ENCODE measurements at places on chromosomes 1 and 21. TPM values are rescaled to one million over a fixed set of nuclear protein-coding genes. Genes with fewer than 3 reads are reported as not detected.

The HSPB7 gene
- 413 TPM for total RNA-seq

The MED8 gene
- total RNA-seq = 36.6 TPM

The C8B gene
- not detected for total RNA-seq

The CFHR3 gene
- total RNA-seq = 0.32 TPM

The UQCRHL gene
- 0.24 TPM for total RNA-seq

The KDF1 gene
- total RNA-seq = 2.0 TPM

DNA sequence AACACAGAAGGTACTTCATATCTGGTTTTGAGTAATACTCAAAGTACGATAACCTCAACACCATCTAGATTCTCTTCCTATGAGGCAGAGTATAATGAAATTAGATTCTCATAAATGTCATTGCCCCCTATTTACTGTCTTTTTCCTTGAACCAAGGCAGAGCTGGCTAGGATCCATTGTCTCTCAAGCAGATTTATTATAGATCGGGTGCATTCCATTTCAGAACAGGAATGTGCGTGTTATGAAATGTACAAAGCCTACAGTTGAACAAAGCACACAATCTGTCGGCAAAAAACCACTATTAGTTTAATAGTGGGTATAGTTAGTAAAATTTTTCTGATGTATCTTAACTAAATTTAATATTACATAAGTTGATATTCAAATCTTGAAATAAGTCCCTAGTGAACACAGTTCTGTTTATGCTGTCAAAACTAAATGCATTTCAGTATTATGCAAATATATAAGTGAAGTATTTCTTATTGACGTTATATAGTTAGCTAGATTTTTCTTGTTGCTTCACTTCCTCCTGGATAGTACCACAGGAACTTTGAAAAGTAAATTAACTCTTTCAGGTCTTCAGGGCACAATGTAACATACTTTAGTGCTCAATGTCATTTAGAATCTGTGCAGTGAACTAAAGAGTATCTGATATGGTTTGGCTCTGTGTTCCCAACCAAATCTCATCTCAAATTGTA lies 92.1 kb downstream of the DDAH1 start:
- no peaks in the 10 kb centered on the region for H3K36me3 ChIP-seq
- DNase-seq = peak; percentile 52
- peaks cover 27% of the 10 kb centered on the region for H3K4me1 ChIP-seq
- peak overlapping the region; percentile 18 for H3K27ac ChIP-seq
- no peaks in the 10 kb centered on the region for H3K27me3 ChIP-seq

DNA sequence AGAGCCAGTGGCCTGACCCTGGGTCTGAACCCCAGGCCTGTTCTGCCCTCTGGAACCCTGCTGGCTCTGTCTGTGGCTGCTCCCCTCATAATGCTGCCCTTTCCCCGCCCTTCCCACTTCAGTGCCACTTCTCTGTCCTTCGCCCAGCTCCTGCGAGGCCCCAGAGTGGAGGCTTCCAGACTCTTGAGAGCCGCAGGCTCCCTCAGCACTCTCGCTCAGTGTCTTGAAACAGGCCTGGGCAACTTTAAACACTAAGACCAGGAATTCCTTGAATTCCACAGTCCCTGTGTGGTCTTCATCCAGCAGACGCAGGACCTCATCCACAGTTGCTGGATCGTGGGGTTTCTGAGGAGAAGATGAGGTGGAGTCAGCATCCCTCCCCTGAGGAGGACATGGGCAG lies 3.5 kb downstream of the CRNN start:
- H3K36me3 ChIP-seq = no peaks in the 10 kb centered on the region
- H3K27ac ChIP-seq = no peak overlapping the region
- H3K4me1 ChIP-seq = no peaks in the 10 kb centered on the region
- DNase-seq = no peak
- no peak overlapping the region for H3K4me3 ChIP-seq
- H3K27me3 ChIP-seq = no peaks in the 10 kb centered on the region

GRCh38 chr1:99738858-99739465 lies 27.5 kb downstream of the FRRS1 start:
- no peak for DNase-seq
- H3K4me1 ChIP-seq = no peaks in the 10 kb centered on the region
- no peaks in the 10 kb centered on the region for H3K27me3 ChIP-seq
- no peak overlapping the region for H3K4me3 ChIP-seq
- H3K36me3 ChIP-seq = peaks cover 8% of the 10 kb centered on the region

GRCh38 chr1:48777219-48777895 lies 666 bp upstream of the BEND5 start:
- no peaks in the 10 kb centered on the region for H3K27me3 ChIP-seq
- H3K27ac ChIP-seq = no peak overlapping the region
- H3K4me1 ChIP-seq = peaks cover 8% of the 10 kb centered on the region

GRCh38 chr1:58773406-58773840 lies 10.4 kb downstream of the JUN start:
- H3K27ac ChIP-seq = no peak overlapping the region
- DNase-seq = no peak
- no peaks in the 10 kb centered on the region for H3K4me1 ChIP-seq
- no peaks in the 10 kb centered on the region for H3K27me3 ChIP-seq
